ENCODE measurements at places on chromosomes 12 and 14.

GRCh38 chr14:90781344-90781761, 34.9 kb downstream of the TTC7B start:
- no peak for DNase-seq

- DNase-seq, result no peak
Observed at GRCh38 chr12:32360956-32361355, 38.4 kb upstream of the FGD4 start.

GRCh38 chr14:25001601-25002000, 48.3 kb downstream of the STXBP6 start:
- no peak for DNase-seq

DNA sequence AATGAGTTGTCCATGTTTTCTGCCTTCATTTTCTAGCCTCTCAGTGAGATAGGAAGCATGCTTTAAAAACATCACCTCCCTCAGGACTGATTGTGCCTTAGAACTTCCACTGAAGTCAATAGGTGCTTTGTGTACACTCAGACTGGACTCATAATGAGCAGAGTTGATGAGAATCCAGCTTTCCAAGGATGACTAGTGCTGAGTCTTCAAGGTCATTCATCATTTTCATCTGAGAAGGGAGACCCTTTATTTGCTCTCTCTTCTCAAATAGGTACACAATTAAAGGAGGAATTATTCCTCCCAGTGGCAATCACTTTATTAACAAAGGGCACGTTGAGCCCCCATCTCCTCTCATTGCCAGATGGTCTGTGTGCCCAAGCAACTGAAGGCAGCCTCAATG, 210.9 kb upstream of the PRKD1 start:
- DNase-seq, result no peak

DNA sequence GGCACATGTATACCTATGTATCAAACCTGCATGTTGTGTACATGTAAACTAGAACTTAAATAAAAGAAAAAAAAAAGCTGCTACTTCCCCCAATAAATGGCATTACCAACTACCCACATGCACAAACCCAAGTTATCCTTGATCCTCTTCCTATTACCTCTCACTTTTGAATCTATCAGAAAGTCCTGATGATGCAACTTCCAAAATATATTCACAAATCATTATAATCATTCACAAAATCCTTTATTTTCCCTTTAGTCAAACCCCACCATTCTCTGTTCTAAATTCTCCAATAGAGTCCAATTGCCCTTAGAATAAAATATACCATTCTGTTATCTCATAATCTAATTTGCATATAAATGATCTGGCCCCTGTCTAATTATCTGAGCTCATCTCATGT, 92.0 kb downstream of the PLEKHG7 start:
- no peak for DNase-seq

- DNase-seq, result no peak
Observed at GRCh38 chr12:91056488-91056887, 1.3 kb downstream of the KERA start.

GRCh38 chr14:104932676-104933631, 8.3 kb downstream of the PLD4 start:
- peak; percentile 50 for DNase-seq

GRCh38 chr14:63543826-63544406, 739 bp upstream of the PPP2R5E start:
- DNase-seq, result no peak

- no peak for DNase-seq
Observed at GRCh38 chr14:31003284-31003683, 22.2 kb upstream of the AP4S1 start.

GRCh38 chr12:123126294-123127181, 24.4 kb downstream of the PITPNM2 start:
- peak; percentile 90 for DNase-seq

DNA sequence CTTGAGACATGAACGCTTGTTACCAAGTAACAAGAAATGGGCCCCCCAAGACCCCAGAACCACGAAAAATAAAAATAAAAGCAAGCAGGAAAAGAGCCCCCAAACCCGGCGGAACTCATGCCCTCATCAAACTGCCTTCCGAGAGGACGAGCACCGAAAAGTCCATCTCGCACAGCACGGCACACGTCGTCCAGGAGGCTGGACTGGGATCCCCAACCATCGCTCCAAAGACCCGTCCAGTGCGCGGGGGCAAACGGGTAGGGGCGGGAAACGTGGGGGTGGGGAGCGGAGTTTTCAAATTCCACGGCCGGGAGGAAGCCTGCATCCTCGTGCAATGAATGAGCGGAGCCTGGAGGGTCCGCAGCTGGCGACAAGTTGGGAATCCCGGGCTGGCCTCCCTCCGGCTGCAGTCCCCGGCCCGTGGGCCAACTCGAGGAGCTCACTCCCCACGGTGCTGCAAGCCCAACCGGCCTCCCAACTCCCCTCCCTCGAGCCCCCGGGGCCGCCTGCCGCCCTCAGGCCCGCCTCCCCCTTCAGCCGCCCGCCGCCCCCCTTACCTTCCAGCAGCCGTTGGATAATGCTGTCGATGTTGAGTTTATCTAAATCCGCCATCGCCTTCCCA, 484 bp downstream of the PPP1CC start:
- DNase-seq, result no peak

- peak; percentile 1 for DNase-seq
Observed at GRCh38 chr14:59161561-59162175, 26.8 kb upstream of the DAAM1 start.

GRCh38 chr14:72466325-72466724, 427.6 kb downstream of the DPF3 start:
- no peak for DNase-seq

DNA sequence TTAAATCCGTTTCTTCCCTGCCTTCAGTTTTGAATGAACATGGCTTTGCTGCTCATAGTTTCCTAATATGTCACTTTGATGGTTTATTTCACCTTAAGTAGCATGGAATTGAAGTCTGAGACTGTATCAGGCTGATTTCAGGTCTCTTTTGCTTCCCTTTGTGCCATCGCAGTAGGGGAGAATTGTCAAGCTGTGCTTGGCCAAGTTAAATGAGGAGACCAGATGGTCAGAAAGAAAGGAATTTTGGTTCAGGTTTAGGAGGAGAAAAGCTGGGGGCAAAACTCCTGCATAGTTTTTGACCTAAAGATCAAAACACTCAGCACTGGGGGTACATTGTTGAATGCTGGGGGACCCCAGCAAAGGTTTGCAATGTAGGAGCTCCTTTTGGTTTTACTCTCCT, 398.4 kb downstream of the NUAK1 start:
- DNase-seq, result no peak

DNA sequence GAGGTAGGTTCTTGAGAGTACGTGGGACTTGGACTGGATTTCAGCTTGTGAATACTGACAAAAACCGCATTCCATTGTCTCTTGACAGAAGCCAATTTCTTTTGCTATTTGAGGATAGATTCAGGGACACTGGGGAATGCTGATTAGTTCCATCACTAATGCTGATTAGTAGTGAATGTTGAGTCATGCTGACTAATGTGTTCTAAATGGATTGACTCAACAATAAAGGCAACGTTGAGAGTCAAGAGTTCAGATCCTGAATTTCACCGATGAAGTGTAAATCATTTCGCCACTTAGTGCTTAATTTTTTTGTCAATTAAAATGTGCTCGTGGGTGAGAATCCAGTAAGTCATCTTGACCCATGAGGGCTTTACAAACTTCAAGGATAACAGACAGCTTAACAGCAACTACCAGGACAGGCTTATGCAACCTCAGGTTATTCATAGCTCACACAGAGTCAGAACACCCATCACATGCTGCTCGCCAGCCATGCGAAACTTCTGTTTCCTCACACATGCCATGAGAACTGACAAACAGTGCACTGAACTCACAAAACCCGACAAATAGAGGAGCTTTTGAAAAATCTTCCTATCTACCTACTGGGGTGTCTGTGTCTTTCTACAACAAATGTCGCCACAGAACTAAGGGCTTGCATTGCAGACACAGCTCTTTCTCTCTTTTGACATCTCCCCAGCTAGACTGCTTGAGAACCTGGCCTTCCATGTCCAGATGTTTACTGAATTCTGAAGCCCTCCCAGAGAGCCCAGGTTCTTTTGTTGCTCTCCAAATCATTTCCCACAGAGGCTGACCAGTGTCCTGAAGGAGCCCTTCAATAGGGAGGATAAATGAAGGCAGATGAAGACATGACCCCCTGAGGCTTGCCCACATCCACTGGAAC, 316.4 kb downstream of the ZFP36L1 start:
- no peak for DNase-seq

- peak; percentile 98 for DNase-seq
Observed at GRCh38 chr12:56645717-56646446, at the start of gene ATP5F1B. ATP5F1B (minus strand) TSS chr12:56645984; CDS start chr12:56645963, 21 bp downstream.

DNA sequence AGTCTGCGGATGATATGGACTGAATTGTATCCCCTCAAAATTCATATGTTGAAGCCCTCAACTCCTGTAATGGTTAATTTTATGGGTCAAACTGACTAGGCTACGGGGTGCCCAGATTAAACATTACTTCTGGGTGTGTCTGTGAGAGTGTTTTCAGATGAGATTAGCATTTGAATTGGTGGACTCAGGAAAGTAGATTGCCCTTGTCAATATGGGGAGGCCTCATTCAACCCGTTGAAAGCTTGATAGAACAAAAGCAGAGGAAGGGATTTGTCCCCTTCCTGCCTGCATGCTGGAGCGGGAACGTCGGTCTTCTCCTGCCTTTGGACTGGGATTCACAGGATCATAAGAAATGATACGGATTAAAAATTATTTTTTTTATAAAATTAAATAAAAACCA, 84.5 kb downstream of the BBS10 start:
- no peak for DNase-seq

- no peak for DNase-seq
Observed at GRCh38 chr12:45730084-45730347, 510 bp downstream of the ARID2 start.

DNA sequence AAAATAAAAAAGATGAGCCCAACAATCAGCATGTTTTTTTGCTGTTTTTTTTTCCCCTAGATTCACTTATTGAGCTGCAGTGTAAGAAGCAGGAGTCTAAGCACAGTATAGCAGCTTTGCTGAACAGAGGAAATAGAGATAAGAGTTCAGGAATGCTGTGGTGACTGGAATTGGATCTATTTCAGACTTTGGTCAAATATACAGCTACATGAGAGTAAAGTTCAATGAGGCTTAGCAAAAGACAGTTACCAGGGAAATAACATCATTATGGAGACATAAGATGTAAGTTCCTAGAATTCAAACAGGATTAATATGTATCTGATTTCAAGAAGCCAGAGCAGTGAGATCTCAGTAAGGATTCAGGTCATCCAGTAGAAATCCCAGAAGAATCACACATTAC, 613.0 kb downstream of the RPS29 start:
- DNase-seq, result no peak

- no peak for DNase-seq
Observed at GRCh38 chr14:96564389-96564788, 62.2 kb downstream of the PAPOLA start.

- no peak for DNase-seq
Observed at GRCh38 chr12:83092606-83093005, 405.9 kb downstream of the TMTC2 start.

DNA sequence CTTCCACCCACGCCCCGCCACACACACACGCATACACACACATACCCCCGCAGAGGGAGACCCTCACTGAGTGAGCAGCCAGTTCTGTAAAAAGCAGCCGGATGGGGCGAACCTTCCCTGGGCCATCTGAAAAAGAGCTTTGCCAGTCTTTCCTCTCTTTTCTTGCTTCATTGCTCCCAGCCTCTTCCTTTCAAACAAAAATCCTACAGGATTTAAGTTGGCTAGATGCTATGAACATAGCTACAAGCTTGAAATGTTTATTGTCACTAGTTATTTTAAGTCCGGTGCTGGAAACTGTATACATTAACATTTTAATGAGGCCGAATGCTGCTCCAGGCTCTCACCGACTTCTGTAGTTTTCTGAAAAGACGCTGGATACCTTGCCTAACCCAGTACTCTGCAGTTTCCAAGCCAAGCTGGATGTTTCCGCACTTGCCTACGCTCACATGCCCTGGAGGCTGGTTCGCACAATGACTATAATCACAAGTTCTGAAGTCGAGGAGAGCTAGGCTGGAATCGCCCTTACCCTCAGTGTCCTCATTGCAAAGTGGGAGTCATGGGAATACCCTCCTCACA, 39.2 kb downstream of the LTBP2 start:
- DNase-seq, result no peak

DNA sequence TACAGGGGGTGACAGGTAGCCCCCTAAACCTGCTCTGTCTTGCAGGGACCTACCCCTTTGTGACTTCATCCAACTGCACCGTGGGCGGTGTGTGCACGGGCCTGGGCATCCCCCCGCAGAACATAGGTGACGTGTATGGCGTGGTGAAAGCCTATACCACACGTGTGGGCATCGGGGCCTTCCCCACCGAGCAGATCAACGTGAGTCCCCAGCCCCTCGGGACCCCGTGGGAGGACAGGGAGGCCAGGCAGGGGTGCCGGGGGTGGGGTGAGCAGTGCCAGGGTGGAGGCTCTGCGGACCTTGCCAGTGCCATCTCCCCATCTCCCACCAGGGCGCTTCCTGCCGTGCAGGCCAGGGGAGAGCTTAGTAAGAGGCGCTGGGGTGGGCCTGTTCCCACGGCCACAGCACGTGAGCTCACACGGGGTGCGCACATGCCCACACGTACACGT, 11.1 kb upstream of the SIVA1 start:
- DNase-seq, result no peak

GRCh38 chr14:105168979-105169507, 467 bp upstream of the JAG2 start:
- no peak for DNase-seq

DNA sequence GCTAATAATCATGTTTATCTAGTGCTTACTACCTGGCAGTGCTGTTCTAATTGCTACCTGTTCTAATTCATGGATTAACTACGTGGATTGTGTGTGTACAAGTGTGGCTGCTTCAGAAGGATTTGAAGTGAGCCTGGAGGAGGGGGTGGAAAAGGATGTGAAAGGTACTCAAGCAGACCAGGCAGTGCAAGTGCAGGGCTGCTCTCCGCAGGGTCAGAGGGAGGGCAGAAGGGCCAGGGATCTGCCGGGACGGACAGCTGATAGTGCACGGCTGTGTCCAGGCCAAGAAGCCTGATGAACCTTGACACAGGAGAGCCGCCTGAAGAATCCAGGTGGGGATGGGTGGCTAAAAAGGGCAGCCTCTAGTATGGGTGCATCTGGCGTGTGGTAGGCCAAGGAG, 28.5 kb downstream of the PIWIL1 start:
- no peak for DNase-seq

- no peak for DNase-seq
Observed at GRCh38 chr12:91606662-91607377, 424.2 kb upstream of the DCN start.

GRCh38 chr14:22381408-22381760, 207.6 kb downstream of the DAD1 start:
- no peak for DNase-seq
